Activated naive CD4-positive, alpha-beta T cell (primary cell): ENCODE measurements at places on chromosomes 1 and 21.

- no peak for DNase-seq
These were observed 10.4 kb upstream of the GALE start for GRCh38 chr1:23810818-23811540.

- no peak for DNase-seq
These were observed 23.4 kb downstream of the PRKCZ start for GRCh38 chr1:2073382-2074230.

DNA sequence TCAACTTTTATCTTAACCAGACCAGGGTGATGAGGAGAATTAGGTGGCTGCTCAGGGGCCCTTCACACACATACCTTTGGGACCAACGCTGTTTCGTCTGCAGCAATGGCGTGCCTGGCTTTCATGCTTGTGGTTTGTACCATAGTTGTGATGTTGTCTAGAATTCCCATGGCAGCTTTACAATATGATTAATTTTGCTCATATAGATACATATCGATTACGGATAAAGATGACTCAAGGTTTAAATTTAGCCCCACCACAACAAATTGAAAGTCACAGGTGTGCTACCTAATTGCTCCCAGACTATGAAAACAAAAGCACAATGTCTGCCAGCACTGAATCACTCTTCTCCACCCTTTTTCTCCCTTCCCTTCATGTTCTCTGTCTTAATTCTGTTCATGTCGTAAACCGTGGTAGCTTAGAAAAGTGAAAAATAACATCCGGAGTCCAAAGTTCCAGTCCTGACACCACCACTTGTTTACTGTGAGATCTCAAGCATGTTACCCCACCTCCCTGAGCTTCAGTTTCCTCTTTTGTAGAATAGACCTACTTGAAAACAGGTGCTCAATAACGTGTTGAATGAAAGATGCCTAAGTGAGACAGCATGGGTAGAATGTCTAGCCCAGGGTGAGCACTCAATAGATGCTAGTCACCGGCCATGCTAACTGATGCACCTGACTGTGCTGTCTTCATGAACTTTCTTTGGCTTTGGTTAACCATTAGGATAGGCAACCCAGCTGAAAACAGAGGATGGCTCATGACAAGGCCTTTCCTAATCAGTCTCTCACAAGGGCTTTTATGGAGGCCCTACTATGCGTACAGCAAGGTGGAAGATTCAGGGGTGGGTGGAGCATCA is 22.1 kb upstream of the JUN start:
- DNase-seq: no peak

DNA sequence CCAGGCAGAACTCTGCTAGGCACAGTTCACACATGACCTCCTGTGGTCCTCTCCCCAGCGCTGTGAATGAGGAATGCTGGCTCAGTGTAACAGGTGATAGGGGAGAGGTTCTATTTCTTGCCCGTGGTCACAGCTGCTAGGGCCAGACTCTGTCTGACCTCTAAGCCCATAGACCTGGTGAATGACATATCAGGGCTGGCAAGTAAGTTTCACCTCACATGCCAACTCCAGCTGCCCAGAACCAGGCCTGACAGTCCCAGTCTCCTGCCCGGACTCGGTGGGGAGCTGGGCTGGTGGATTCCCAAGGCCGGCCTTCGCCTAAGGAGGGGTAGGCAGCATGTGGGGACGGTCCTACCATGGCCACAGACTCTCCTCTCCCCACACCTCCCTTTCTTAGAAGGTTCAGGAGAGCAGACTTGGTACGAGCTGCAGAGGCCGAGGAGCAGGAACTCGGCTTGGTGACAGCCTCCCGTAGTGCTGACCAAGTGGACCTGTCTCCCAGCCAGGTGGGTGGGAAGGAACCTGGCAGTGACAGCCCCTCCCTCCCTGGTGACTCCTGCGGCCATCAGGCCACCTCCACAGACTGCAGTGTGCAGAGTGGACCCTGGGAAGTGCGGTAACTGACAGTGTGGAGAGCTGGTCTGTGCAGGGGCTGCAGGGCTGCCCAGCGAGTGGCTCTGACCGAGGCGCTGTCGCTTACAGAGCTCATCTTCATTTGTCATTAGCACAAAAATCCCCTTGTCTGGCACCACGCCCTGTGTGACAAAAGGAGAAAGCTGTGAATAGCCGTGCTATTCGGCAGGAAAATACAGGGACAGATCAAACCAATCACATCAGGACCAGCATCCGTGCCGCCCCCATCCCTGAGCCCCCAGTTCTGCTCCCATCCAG is 74.6 kb downstream of the SCCPDH start:
- DNase-seq: no peak

GRCh38 chr1:198196630-198197029 is 39.8 kb downstream of the NEK7 start:
- DNase-seq: no peak

DNA sequence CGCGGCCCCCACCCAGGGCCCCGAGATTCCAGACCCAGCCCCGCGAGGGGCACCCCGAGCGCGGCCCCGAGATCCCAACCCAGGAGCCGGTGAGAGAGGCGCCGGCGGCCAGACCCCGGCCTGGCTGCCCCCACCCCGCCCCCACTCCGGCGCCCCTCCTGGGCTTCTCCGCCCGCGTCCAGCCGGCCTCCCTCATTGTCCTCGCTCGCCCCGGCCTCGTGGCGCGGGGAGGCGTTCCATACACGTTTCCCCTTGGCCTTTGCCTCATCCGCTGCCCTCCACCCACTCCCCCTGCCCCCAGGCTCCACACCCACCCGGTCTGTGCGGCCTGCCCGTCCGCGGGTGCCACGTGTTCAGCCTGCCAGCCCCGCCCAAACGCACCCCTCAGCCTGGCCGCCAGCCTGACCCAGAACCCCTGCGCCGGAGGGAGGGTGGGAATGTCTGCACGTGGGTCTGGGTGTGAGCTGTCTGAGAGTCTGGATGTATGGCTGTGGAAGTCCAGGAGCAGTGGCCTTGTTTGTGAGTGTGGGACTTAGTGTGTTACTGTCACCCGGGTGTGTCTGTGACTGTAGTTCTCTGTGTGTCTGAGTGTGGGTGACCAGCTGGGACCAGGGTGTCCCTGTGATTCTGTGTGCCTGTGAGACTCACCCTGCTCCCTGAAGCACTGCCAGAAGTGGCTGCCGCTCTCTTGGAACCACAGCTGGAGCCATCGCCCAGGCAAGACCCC is 681 bp downstream of the B4GALT2 start:
- DNase-seq: no peak

GRCh38 chr21:43312751-43313169 is 114.2 kb downstream of the SIK1 start:
- DNase-seq: no peak

GRCh38 chr1:116710420-116711262 is 43.1 kb upstream of the IGSF3 start:
- DNase-seq: no peak

- DNase-seq: no peak
These were observed 48.8 kb downstream of the LAMC2 start for GRCh38 chr1:183234660-183235476.

GRCh38 chr1:177306981-177307380 is 136.2 kb downstream of the BRINP2 start:
- no peak for DNase-seq

DNA sequence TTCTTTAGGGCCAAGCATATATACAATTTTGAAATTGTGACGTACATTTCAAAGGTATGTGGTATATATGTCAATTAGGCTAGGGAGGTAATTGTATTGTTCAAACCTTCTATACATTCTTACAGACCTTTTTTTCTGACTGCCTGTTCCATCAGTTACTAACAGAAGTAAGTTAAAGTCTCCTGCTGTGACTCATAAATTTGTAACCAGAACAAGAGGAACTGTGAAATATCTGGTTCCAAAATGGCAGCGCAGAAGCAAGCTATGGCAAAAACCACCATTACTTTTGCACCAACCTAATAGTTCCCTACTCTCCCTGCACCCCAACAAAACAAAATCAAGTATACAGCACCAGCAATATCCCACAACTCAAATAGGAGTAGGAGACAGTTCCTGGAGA is 93.6 kb downstream of the ENAH start:
- DNase-seq: no peak
